ENCODE measurements at places on chromosomes 3 and 15.

GRCh38 chr3:111609700-111610099, 14.6 kb upstream of the ZBED2 start:
- DNase-seq, result no peak

- no peak for DNase-seq
Measured at GRCh38 chr3:108319428-108320082, 23.2 kb downstream of the HHLA2 start.

- DNase-seq, result no peak
Measured at GRCh38 chr3:139930211-139930610, 4.8 kb upstream of the CLSTN2 start.

- DNase-seq, result no peak
Measured at GRCh38 chr15:70902107-70902506, 9.5 kb downstream of the LRRC49 start.

- no peak for DNase-seq
Measured at GRCh38 chr3:133274477-133274876, 125.4 kb upstream of the BFSP2 start.

DNA sequence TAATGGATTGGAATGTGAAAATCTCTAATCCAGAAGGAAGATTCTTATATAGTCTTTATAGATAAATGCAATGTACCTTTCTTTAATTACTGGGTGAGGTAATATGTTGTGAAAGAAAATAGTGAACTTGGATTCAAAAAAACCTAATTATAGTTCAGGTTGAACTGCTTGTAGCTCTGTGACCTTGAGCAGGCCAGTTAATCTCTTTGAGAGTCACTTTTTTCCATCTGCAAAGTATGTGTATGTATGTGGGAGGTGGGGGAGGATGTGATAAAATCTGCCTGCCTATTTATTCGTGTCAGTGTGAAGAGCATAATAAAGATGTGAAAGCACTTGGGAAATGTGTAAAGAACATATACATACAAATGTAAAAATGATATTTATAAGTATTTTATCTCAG, 34.4 kb downstream of the GLCE start:
- no peak for DNase-seq

DNA sequence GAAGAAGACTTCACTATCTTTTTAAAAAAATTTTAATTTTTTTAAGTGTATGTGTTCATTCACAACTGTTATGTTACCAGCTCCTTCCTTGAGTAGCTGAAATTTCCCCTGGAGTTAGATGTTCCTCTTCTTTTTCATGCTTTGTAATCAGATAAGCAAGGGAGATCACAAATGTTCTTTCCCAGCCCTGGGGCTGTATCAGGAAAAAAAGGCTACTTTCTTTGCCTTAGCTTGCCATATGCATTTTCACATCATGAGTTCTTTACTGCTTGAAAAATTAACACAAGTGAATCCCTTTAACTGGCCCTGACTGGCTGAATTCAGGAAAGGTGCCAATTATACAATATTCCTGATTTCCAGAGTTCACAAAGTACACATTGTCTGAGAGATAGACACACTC, 353.2 kb upstream of the ATP11B start:
- no peak for DNase-seq

GRCh38 chr15:85099195-85099803, 117.6 kb downstream of the PDE8A start:
- DNase-seq, result no peak

DNA sequence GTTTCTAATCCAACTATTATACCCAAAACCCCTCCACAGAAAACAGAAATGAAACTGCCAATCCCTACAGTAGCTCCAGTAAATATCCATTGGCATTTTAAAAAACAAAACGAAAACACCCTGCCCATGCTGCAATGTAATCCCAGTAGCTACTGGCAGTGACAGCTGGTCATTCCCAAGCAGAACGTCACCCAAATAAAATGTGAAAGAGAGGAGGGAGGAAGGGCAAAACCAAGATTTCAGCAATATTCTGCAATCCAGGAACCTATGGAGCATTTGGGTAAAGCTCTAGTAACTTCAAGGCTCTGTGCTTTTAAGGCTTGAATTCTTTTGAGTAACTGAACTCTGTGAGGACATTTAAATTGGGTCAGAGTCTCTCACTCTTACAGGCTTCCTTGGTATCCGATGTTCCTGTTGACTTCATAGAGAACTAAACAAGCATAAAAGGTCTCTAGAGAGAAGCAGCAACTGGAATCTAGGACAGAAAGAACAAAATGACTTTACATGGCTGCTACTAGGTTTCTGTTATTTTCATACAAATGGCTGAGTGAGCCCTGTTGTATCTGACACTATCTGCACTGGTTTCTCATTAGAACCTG, 136.2 kb downstream of the TNIK start:
- no peak for DNase-seq

DNA sequence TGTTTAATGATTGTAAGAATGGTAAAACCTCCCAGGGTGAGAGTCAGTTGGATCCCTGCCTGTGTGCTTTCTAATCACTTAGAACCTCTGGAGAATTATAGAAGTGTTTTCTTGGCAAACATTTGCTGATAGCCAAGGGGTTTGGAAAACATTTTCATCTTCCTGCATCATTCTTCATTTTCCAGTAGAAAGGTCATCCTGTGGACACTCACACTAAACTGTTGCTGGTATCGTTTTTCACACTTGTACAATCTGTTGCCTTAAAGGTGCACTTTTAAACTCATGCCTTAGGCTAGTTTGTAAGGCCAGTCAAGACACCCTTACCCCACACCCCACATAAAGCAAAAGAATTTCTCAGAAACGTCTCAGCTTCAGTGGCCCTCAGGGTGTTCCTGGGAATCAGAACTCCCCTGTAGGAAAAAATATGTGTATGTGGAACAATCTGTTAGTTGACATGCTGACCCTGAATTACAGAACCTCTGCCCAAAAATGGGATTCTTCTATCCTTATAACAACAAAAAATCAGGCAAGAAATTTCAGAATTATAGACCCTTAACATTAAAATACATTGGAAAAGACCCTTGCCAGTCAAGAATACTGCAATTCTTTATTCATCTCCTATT, 5.8 kb upstream of the PLD1 start:
- DNase-seq, result no peak

GRCh38 chr3:195268576-195269309, 2.2 kb downstream of the XXYLT1 start:
- no peak for DNase-seq

- DNase-seq, result peak; percentile 96
Measured at GRCh38 chr15:45200001-45200798, 12.4 kb upstream of the SHF start.

DNA sequence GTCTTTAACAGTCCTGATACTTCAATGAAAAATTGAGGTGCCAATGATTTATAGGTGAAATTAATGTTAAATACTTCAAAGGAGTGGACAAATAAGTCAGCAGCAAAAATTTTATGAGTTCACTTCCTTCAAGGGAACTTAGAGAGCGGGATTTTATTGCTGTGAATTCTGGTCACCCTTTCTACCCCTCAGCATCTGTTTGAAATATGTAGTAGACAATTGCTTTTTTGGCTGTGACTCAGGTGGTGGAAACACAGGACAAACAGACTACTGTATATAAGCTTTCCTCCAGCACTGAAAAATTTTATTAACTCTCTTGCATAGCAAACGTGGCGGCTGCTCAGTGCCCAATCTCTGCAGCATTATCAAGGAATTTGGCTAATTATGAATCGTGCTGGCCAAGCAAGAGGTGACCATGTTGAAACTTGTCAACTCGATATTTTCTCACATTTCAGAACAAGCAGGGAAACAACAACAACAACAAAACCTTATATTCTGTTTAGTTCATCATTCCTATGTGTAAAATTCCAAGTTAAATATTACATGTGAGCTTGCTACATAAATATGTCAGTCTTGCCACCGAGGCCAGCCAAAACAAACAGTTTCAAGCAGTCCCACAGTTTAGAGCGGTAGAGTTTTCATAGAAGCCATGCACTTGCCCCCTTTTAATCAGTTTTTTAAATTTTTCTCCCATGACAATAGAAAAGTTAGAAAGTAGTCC, 420.2 kb downstream of the FOXP1 start:
- no peak for DNase-seq

- no peak for DNase-seq
Measured at GRCh38 chr15:59968314-59968713, 35.8 kb upstream of the FOXB1 start.

DNA sequence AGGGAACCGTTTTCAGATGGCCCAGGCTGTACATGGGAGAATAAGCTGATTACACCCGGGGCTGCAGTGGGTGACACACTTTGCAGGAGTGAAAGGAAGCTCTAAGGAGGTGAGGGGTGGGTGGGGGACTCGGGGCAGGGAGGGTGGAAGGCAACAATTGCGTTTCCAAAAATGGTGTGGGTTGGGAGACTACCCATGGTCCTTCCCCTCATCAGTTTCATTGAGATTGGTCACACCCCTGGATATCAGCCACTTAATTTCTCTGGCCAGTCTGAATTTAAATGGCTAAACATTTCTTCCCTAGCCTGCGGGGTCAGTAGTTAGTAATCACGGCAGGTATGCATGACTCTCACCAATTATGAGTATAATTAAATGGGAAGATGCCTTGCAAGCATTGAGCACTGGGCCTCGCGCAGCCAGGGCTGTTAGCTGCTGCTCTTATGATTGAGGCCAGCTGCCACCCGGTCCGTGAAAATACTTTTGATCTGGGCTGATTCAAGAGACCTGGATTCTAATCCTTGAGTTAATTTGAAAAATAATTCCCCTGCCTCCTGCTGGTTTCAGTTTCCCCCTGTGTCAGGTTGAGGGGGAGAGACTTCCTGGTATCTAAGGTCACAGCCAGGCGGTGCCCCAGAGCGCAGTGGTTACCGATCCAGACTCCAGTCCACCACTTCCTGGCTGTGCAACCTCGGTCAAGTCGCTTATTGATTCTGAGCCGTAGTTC, 23.3 kb downstream of the SLC6A6 start:
- peak; percentile 35 for DNase-seq
